Activated gamma-delta T cell treated with anti-CD3 and anti-CD28 coated beads, Interleukin-2, amount 50 U/mL, for 16 hours (primary cell): ENCODE measurements at places on chromosomes 2 and 18.
A peak's percentile ranks its signal among the peaks of the same experiment; 100 is the strongest.

DNA sequence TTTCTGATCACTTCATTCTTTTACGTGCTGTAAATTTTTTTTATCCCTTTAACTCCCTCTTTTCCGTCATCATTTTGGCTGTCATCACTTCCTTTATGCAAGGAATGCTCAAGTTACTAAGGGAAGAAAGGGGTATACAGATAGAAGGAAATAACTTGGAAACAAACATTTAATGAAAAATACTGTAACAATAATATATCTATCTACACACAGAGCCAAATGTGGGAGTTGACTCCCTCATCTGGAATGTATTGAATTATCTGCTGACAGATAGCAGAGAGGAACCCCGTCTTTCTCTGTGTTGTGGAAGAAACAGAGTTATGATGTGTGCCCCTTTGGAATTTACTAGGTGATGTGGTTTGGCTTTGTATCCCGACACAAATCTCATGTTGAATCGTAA, 182.5 kb upstream of the NXPH2 start:
- no peak for DNase-seq

- DNase-seq, result no peak
Observed at GRCh38 chr2:181774685-181775084, 94.4 kb upstream of the NEUROD1 start.

DNA sequence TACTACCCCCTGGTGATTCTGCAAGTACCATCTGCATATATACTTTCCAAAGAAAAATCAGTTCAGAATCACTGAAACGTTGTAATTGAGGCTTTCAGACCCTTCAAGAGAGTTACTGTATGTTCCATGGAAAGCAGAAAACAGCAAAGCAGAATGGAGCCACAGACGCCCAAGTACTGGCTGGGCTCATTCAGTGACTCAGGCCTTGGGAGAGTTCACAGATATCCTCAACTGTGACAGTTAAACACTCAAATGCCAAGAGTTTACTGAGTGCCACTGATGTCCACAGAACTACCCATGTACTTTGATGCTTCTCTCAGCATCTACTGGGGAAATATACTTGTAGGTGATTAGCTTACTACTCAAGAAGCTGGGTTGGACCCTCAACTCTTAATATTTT, 303.4 kb downstream of the TCF4 start:
- DNase-seq, result no peak

GRCh38 chr2:29874745-29875144, 46.6 kb downstream of the ALK start:
- DNase-seq, result no peak

DNA sequence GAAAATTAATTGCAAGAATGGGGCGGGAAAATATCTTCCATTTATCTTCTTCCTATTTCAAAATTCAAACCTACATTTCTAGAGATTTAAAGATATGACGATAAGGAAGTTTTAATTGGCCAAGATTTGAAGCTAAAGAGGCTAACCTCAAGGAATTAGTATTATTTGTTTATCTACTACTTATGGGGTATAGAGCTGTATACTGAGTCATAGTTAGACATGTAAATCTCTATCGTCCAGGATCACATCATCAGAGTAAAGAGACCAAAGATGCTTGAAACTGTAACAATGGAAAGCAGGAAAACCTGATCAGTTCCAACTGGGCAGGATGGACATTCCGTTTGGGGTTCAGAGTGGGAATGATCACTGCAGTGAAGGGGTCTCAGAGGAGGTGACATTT, 95.2 kb upstream of the KLF7 start:
- no peak for DNase-seq

DNA sequence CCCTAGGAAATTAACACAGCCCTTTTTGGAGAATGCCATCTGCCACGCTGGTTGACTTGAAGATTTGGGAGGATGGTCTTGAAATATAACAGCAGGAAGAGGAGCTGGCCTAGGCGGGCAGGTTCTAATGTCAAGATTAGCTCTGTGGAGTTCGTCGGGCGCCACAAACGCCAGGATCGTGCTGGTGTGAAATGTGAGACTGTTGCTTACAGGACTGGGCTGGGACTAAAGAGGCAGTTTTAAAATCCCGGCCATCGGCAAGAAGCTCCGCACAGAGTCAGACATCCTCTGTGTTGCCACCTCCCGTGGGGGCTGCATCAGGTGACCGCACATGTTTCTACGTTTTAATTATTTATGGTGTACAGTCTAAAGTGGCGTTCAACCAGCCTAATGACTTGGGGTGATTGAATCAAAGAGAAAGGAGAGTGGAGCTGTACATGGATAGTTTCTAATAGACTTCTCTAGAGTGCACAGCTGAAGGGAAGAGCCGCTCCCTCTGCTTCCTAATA, 99.4 kb upstream of the BCL11A start:
- DNase-seq, result no peak

- no peak for DNase-seq
Observed at GRCh38 chr18:76394780-76395476, 100.1 kb downstream of the ZNF516 start.

DNA sequence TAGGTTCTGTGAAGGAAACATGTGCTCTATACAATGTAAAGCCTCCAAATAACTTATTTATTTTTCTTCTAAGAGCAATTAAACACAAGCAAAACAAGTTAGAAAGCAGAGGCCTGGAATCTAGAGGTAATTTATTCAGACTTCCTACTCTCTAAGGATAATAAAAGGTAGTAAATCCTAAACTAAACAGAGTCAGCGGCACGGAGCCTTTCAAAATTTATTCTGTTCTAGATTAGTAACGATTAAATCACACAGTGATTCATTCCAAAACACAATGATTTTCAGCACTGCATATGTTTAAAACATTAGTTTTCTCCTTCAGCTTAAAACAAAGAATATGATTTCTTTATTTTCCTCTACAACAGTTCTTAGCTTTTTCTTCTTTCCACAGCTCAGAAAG, 160.9 kb downstream of the FBXO15 start:
- DNase-seq, result no peak

DNA sequence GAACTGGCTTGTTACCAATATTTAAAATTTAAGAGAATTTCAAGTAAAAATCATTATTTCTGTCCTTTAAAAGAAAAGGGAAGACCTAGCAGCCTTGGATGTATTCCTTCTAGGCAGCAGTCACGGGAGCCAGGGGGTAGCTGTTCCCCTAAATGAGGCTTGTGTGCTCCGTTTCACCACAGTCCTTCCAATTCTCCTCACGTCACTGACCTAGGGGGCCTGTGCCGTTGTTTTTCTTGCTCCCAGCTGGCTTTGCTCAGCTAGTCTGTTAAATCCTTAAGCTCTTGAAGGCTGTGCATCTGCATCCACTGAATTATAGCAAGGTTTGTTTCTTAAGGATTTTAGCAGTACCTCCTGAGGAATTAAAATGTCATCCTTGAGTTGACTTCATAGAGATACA, 9.9 kb downstream of the KLHL23 start:
- no peak for DNase-seq

DNA sequence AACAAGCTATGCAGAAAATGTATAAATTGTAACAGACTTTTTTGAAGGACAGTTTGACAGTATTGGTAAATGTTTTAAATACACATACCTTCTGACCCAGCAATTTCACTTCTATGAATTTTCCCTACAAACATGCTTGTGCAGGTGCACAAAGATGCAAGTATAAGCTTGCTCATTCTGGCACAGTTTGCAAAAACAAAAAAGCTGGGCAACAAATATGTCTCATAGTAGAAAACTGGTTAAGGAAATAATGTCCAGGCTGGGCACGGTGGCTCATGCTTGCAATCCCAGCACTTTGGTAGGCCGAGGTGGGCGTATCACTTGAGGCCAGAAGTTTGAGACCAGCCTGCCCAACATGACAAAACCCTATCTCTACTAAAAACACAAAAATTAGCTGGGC, 96.9 kb upstream of the NEDD4L start:
- DNase-seq, result no peak

- DNase-seq, result no peak
Observed at GRCh38 chr2:190178066-190178722, 115.7 kb upstream of the MSTN start.

DNA sequence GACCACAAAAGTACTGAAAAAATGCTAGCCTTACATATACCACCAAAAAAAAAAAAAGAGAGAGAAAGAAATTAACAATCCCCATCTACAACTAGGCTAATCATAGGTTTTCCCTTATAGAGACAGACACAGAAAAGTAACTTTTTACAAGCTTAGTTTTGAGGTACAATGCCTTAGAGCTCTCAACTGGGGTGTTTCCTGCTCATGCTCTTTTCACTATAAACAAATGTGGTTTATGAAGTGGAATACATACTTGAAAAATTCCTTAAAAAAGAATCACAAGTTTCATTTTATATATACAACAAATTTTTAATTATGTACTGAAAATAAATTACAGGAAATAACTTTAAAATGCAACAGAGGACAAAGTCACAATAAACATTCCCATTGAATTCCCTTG, 82.5 kb downstream of the ATL2 start:
- no peak for DNase-seq

DNA sequence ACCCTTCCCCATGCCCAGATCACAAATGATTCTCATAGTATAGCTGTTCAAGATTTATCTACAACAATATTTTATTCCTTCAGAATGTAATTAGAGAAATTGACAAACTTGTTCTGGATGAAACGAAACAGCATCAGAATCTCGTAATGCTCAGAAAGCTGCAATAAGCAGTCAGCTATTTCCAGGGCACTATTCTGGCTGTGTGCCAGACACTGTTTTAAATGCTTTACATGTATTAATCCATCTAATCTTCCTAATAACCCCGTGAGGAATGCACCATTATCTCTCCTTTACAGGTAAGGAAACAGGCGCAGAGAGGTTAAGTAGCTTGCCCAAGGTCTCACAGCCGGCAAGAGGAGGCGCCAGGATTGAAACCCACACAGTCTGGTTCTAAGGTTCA, 10.1 kb upstream of the LYPD6B start:
- DNase-seq, result no peak

DNA sequence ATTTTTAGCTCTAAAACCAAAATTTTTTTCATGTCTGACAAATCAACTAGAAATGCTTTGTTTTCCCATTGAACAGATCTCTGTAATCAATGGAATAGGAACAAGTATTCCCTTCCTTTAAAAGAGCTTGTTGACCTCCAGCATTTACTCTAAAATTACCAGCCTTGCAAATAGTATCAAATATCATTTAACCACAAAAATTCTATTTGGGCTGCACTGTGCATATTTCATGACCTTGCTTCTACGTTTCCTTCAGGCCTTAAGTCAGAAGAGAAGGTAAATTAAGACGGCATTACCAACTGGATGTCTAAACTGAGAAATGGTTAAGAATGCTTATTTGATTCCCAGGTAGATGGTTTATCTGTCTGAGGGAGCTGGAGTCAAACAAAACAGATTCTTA, 33.3 kb upstream of the NRXN1 start:
- DNase-seq, result no peak

- DNase-seq, result no peak
Observed at GRCh38 chr2:61645911-61646310, 107.8 kb upstream of the XPO1 start.

DNA sequence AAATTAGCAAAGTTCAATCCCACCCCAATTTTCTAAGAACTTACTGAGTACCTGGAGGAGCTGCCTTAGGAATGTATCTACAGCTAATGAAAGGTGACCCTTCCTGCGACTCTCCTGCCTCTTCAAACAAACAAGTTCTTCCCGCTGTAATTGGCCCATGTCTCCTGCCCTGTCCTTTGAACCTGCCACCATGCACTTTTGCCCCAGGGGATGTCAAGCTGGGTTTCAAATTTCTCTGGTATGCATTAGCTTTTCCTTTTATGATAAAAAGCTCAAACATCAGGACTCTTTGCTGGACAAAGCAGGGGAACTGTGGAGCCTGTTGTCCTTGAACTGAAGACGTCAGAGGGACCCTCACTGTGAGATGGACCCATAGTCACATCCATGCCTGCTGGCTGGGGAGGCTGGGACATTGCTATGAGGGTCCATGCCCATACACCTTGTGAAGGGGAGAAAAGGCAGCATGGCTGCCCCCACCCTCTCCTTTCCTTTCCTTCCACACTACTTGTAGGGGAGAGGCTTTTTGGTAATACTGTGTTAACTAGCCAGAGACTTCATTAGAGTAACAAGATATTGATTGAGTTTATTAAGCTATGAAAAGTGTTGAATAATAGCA, 210.7 kb upstream of the COPS8 start:
- no peak for DNase-seq

DNA sequence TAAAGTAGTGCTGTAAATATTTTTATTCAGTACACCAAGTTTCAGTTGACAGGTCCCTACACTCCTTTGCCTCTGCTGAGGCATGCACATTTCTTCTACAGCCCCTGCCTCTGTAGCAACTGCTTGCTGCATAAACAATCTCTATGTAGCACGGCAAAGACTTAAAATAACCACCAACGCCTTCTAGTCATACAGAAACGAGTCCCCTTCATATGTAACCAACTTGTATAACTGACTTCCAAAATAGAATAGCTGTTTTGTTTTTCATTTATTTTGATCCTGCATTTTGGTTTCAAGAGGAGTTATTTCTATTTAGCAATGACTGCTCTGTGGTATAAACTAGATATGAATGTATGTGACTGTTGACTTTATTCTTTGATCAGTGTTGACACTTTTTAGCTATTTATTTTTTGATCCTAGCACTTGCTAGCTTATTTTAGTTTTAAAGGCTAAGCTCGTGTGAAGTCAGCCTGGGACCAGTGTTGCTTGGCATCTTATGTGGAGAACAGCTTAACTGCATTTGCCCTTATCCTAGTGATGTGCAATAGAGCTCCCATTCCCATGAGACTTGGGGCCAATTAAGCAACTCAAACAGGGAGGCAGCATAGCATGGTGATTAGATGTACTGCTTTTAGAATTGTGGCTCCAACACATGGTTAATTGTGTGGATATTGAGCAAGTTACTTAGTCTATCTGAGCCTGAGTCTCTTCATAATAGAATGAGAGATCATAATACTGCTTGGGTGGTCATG, 79.6 kb downstream of the HRH4 start:
- no peak for DNase-seq

GRCh38 chr2:231567159-231567558, 25.5 kb upstream of the TEX44 start:
- no peak for DNase-seq

- DNase-seq, result no peak
Observed at GRCh38 chr2:196592331-196592910, 47.1 kb upstream of the CCDC150 start.

- DNase-seq, result no peak
Observed at GRCh38 chr2:215724146-215724545, 288.3 kb upstream of the FN1 start.

GRCh38 chr2:64866797-64867196, 122.4 kb upstream of the SLC1A4 start:
- DNase-seq, result no peak

- DNase-seq, result peak; percentile 49
Observed at GRCh38 chr2:240586919-240587800, 626 bp downstream of the CAPN10 start.

- DNase-seq, result no peak
Observed at GRCh38 chr2:64610316-64610855, 43.3 kb downstream of the SERTAD2 start.

- no peak for DNase-seq
Observed at GRCh38 chr2:174924061-174924693, 81.0 kb downstream of the CHN1 start.

DNA sequence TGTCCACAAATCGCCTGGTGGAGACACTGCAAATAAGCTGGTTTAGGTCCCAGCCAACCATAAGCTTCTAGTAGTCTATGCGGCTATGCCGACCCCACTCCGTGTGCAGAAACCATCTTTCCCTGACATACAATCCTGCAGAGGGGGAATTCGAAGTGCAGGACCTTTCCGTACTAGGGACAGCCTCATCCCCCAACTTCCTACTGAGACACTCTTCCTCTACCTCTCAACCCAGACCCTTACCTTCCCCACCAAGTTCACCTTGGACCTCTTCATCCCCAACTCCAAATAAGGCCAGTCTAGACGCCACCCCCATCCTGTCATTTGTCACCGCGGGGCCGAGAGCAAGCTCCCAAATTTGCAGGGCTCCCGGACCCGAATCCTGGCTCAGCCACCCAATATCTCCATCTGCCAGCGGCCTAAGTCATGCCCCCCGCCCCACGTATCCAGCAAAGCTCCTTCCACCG, 496 bp downstream of the SUCLG1 start:
- DNase-seq, result peak; percentile 4
